Stimulated activated CD8-positive, alpha-beta memory T cell treated with anti-CD3 and anti-CD28 coated beads, Interleukin-4, amount 100 ng/mL, for 4 hours (primary cell): ENCODE measurements at places on chromosomes 16 and 17.

- no peak for DNase-seq
These were observed 110.2 kb downstream of the HS3ST3A1 start for GRCh38 chr17:13491491-13491890.

GRCh38 chr16:10752843-10753523 lies 9.3 kb downstream of the NUBP1 start:
- DNase-seq: no peak

- no peak for DNase-seq
These were observed 49.4 kb upstream of the SREBF1 start for GRCh38 chr17:17886226-17886625.

- DNase-seq: no peak
These were observed 15.9 kb upstream of the ICAM2 start for GRCh38 chr17:64036198-64036922.

DNA sequence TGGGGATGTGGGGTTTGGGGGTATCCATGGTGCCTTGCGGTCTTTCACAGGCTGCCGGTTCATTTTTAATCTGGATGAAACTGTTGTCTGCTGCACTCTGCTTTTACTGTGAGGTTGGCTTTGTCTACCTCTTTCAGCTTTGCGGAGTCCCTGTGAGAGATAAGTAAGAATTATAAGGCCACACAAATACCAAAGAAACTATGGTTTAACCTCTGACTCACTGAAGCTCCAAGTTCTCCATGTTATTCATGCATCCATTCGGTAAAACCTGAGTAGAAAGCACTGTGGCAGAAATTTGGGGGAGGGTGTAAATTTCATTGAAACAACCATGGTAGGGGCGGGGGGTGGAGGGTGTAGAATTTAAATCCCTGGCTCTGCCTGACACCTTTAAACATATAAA lies 30.5 kb downstream of the KIAA0753 start:
- DNase-seq: no peak

- DNase-seq: no peak
These were observed 48.1 kb downstream of the WSB1 start for GRCh38 chr17:27342059-27342458.

- no peak for DNase-seq
These were observed 6.4 kb downstream of the LIMD2 start for GRCh38 chr17:63693411-63694113.

- no peak for DNase-seq
These were observed 42.0 kb downstream of the WNT3 start for GRCh38 chr17:46776298-46777005.

DNA sequence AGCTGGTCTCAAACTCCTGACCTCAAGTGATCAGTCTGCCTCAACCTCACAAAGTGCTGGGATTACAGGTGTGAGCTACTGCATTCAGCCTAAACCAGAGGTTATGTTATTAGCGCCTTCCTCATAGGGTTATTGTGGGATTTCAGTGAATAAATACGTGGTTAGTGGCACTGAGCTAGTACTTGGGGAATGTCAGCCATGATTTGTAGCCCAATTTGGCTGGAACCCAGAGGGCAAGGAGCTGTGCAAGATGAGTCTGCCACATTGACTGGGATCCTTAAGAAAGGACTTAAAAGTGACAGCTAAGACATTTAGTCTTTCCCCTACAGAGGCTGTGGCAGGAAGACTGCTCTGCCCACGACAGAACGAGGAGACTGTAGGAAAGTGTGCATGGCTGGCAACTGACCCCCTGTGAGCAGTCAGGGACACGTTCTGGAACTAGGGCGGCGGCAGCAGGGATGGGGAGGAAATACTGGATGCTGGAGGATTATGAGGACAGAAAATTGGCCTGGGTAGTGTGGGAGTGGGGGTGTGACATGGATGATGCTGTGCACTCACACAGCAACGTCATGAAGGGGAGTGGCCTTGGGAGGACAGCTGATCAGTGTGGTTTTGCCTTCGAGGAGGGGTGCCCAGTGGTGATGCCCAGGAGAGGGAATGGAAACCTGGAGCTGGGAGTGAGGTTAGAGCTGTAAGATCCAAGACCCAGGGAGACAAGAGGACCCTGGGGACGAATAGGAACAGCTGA lies 14.6 kb downstream of the ATP5PD start:
- DNase-seq: peak; percentile 23

GRCh38 chr17:38741921-38742410 lies 6.2 kb downstream of the PCGF2 start:
- DNase-seq: no peak

DNA sequence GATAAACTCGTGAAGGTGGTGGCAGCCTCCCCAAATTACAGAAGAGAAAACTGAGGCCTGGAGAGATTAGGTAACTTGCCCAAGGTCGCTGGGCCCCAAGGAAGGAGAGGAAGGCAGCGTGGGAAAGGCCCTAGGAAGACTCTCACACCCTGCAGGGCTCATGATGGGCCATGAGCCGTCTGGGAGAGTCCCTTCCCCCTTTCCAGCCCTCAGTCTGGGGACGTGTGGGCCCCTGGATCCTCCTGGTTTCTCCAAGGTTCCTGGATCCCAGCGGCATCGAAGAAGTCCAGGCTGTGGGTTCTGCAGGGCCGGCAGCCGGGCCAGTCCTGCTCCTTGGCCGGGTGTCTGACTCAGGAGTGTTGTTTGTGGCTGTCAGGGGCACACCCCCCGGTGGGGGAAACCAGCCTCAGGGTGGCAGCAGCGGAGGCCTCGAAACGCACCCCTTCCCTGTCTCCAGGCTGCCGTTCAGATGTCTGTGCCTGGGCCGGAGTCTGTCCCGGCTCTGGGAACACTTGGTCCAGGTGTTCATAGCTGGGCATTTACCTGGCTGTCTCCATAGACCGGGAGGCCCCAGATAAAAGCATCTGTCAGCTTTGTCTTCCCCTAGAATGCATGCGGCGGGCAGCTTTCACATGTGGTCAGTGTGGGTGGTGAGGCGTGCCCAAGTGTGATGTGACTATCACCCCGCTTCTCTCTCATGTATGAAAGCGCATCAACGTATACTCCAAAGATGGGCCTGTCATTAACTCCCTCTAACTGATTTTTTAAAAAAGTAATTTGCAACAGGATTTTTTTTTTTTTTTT lies 3.7 kb upstream of the RAP1GAP2 start:
- DNase-seq: peak; percentile 54

DNA sequence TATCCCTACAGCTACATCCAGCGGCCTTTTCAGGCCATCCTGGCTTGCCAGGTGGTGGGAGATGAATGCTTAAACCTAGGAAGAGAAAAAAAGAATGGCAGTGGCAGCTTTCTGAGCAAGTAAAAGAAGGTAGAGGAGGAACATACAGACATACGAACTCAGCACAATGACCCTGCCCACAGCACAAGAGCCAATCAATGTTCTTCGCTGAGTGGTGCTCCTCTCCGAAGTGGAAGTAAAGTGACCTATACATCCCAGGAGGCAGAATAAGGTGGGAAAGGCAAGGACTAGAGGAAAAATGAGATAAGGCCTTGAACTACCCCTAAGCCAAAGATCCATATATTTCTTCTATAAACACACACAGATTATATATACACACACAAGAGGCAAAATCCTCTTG lies 28.7 kb downstream of the USP31 start:
- no peak for DNase-seq

GRCh38 chr17:6893382-6894205 lies 62.1 kb upstream of the TEKT1 start:
- no peak for DNase-seq

- peak; percentile 40 for DNase-seq
These were observed 33.7 kb upstream of the KDM8 start for GRCh38 chr16:27169511-27170071.

DNA sequence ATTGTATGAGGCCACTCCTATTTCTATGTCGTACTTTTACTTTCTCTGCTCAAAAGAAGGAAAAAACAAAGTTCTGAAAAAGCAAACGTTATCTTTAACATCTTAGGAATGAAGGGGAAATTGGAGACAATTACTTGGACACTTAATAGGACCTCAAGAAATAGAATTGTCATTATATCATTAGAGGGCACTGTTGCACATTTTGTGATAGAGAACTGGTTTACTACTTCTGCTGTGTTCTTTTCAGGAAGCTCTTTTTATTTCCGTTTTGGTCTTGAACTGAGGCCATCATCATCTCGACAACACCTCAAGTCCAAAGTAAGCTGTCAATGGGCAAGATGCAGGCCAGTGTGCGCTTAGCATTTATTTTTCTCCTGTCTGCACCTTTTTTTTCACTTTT lies 14.6 kb downstream of the COG4 start:
- DNase-seq: no peak
